ENCODE measurements at places on chromosomes 3 and 15. TPM values are rescaled to one million over a fixed set of nuclear protein-coding genes. Genes with fewer than 3 reads are reported as not detected.

DNA sequence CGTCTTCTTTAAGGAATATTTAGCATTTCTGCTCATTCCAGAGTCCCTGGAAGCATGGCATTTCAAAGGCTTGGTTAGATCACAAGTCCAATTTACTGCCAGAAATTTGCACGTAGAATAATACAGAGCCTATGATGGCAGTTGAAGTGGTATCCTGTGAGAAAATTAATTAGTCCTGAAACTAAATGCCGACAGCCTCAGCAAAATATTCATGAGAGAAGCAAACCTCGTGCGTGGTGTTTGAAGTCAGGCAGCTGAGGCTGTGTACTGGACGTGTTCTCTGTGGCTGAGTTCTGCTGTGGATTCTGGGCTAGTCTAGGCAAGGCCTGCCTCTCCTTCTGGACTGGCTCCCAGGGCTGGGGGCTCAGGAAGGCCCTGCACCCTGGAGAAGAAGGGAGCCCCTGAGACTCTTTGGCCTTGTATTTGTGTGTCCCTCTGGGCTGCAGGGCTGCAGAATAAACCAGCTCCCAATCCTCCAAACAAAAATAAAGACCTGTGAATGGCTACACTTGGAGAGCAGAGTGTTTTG, 106.6 kb downstream of the APBA2 start:
- H3K4me3 ChIP-seq = no peak overlapping the region
- no peak for DNase-seq
- H3K4me1 ChIP-seq = peaks cover 11% of the 10 kb centered on the region

DNA sequence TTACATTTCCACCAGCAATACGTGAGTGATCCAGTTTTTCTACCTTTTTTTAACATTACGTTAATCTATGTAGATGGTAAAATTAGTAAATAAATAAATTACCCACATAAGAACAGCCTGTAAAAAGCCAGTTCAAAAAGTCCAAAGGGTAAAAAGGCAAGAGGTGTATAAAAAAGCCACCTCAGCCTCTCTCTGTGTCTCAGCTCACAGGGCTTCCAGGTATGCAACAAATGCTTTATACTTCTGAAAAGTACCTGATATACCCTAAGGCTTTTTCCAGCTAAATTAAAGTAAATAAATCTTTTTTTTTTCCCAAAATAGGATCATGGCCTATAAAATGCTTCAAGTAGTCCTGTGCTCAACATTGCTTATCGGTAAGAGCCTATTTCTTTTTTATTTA, at the start of gene C3orf85:
C3orf85 (plus strand) TSS at position 197 of the 400 bp plus-strand sequence; CDS start at position 326, 129 bp downstream.
- no peak for DNase-seq
- H3K4me1 ChIP-seq = 0 out of 2 replicates have a peak, but pooled peaks cover 2% of the 10 kb centered on the region
- no peaks in the 10 kb centered on the region for H3K36me3 ChIP-seq
- no peak within 1 kb of the TSS for H3K27ac ChIP-seq
- no peaks in the 10 kb centered on the region for H3K27me3 ChIP-seq
- H3K4me3 ChIP-seq = no peak within 1 kb of the TSS

MEX3B gene
- total RNA-seq = 15.7 TPM

DNA sequence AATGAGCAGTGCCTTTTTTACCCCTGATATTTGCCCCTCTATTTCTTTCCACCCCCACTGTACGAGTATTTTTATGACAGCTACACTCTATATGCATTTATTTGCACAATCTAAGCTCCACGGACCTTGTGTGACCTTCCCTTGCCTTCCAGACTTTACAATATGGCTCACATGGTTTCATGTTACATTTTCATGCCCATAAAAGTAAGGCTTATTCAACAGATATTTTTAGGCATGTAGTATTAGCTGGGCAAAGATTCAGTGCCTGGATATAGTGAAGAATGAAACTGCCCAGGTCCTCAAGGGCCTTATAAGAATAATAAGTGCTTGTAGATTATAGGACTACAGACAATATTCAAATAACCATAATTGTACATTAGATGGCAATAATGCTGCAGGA, 481.9 kb upstream of the CNTN4 start:
- H3K27me3 ChIP-seq = no peaks in the 10 kb centered on the region
- no peak overlapping the region for H3K4me3 ChIP-seq
- H3K36me3 ChIP-seq = no peaks in the 10 kb centered on the region
- H3K27ac ChIP-seq = no peak overlapping the region
- no peak for DNase-seq

GPD1L gene
- 6.4 TPM for total RNA-seq

DNA sequence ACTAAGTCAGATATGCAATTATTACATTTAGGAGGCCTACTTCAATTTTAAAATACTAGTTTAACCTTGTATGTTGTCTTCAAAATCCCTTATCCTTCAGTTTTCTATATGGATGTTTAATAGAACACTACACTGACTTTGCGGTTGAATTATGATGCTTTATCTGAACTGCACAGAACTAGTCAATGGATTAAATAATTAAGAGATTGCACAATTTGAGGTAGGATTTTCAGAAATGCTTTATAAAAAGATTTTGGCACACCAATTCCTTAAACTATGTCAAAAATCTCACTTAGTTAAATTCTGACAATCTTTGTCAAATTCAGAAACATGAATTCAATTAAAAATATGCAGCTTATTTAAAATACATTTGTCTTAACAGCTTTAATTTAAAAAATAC, 28.1 kb downstream of the ATOSA start:
- no peak overlapping the region for H3K4me3 ChIP-seq
- H3K4me1 ChIP-seq = no peaks in the 10 kb centered on the region
- H3K36me3 ChIP-seq = no peaks in the 10 kb centered on the region
- no peaks in the 10 kb centered on the region for H3K27me3 ChIP-seq
- no peak overlapping the region for H3K27ac ChIP-seq

DHX30 gene
- 125 TPM for total RNA-seq

GRCh38 chr3:156817646-156818272, 8.4 kb upstream of the LEKR1 start:
- H3K27me3 ChIP-seq = peaks cover 79% of the 10 kb centered on the region
- no peak overlapping the region for H3K27ac ChIP-seq
- H3K4me3 ChIP-seq = peak overlapping the region; percentile 51
- DNase-seq = no peak

GRCh38 chr3:48299746-48300712, 33.4 kb downstream of the SPINK8 start:
- H3K27ac ChIP-seq = no peak overlapping the region
- no peaks in the 10 kb centered on the region for H3K36me3 ChIP-seq
- no peaks in the 10 kb centered on the region for H3K27me3 ChIP-seq
- peak overlapping the region; percentile 79 for H3K4me3 ChIP-seq

PFKFB4 gene
- total RNA-seq = 15.0 TPM

DNA sequence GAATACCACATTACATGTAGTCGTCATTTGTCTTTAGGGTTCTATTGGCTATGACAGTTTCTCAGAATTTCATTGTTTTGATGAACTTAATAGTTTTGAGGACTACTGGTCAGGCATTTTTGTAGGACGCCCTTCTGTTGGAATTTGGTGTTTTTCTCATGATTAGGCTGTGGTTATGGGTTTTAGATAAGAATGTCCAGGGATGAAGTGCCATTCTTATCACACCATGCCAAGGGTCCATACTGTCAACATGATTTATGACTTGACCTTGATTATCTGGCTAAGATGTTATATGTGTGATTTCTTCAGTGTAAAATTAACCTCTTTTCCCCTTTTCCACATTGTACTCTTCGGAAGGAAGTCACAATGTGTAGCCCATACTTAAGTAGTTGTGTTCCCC, 135.3 kb downstream of the DIPK2A start:
- no peak overlapping the region for H3K4me3 ChIP-seq
- no peak overlapping the region for H3K27ac ChIP-seq
- no peak for DNase-seq
- H3K36me3 ChIP-seq = no peaks in the 10 kb centered on the region
- peaks cover 16% of the 10 kb centered on the region for H3K4me1 ChIP-seq

DNA sequence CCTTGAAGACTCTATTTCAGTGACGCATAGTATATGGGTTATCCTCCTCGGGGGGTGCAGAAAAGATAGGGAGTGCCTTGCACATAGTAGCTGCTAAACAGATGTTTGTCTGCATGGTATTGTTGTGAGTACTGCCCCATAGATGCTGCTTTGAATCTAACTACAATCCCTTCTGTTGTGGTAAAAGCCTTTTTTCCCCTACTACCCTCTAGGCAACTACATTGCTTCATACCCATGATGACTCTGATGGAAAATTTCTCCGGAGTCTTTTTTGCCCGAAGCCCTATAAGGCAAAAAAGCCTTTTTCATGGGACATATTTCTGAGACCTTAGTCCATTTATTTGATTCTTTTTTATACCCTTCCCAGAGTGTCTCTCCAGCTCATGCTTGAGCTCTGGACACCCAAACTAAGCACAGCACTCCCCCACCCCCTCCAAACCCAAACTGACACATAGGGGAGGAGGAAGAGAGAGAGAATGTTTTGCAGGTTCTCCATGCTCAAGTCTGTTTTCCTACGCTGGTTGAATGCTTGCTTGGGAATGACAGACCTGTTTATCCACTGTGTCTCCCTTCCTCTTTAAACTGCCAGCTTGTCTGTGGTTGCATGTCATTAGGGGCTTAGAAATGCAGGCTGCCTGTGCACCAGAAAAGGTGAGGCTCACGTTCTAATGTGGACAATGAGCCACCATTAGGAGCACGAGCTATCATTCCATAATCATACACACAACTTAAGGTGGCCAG, 52.9 kb downstream of the LRTM1 start:
- no peaks in the 10 kb centered on the region for H3K4me1 ChIP-seq
- H3K27ac ChIP-seq = no peak overlapping the region
- no peaks in the 10 kb centered on the region for H3K36me3 ChIP-seq
- DNase-seq = no peak
- no peaks in the 10 kb centered on the region for H3K27me3 ChIP-seq

MYL3 gene
- not detected for total RNA-seq

MUC20 gene
- total RNA-seq = not detected

DNA sequence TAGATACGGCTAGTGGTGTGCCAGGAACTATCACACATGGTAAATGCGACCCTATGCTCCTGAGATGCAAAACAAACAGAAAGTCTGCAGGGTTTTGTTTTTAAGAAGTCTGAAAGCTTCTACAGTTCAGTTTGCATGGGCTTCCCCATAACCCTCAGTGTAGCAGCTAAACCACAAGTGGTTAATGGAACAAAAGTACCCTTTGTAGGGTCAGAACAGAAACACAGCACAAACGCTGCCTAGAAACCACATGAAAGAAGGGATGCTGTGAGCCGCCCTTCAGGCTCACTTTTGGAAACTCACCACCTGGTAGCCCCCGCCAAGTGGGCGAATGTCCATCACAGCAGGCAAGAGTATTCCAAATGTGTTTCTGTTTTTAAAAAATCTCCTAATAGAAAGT, 46.2 kb downstream of the CTDSPL start:
- H3K27me3 ChIP-seq = no peaks in the 10 kb centered on the region
- peaks cover 30% of the 10 kb centered on the region for H3K4me1 ChIP-seq

DNA sequence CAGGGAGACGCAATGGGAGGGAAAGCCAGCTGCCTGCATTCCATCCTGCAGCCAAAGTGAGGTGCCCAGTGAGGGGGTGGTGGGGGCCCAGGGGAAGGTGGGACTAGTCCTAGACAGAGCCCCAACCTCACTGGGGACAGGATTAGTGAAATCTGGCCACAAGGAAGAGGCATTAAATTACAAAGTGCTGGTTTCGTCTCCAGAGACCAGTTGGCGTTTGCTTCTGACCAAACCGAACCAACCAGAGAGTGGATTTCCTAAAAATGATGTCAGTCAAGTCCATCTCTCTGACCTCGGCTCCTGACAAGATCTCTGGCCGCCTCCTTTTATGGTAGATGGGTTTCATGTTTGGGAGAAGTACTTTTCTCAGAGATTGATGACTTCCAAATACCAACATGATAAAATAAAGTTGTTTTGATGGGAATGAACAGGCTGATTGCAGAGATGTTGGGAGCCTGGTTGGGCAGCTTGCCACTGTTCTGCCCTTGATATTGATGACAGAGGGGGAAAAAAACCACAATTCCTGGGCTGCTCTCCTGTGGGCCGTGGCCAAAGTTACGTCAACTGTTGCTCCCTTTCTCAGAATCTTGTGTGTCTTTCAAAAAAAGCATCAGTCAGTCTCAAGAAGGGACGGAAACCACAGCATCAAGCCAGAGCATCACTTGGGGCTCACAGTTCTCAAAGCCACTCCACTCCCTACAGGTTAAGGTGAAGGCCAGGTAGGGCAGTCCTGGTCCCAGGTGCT, 24.6 kb downstream of the ITGA11 start:
- no peak overlapping the region for H3K27ac ChIP-seq
- no peak overlapping the region for H3K4me3 ChIP-seq
- DNase-seq = no peak

DNA sequence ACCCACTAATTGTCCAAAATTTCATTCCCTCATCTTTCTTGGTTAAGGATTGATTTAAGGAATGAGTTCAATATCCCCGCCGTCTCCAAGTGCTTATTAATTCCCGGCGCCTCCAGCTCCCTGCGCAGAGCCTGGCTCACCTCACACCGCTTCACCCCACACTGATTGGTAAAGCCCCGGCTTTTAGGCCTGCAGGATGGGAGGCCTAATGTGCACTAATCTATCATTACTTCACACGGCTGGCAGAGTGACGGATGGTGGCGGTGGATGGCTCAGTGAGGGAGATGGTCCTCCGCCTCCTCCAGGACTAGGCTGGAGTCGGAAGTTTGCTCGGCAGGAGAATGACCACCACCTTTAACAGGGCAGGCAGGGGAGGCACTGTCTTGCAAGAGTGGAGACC, 81.7 kb downstream of the MEGF11 start:
- H3K36me3 ChIP-seq = no peaks in the 10 kb centered on the region
- no peaks in the 10 kb centered on the region for H3K27me3 ChIP-seq
- no peak overlapping the region for H3K4me3 ChIP-seq
- no peak for DNase-seq
- 0 out of 2 replicates have a peak, but pooled peaks cover 3% of the 10 kb centered on the region for H3K4me1 ChIP-seq

PAQR5 gene
- total RNA-seq = 14.5 TPM

PPP1R14D gene
- not detected for total RNA-seq

DNA sequence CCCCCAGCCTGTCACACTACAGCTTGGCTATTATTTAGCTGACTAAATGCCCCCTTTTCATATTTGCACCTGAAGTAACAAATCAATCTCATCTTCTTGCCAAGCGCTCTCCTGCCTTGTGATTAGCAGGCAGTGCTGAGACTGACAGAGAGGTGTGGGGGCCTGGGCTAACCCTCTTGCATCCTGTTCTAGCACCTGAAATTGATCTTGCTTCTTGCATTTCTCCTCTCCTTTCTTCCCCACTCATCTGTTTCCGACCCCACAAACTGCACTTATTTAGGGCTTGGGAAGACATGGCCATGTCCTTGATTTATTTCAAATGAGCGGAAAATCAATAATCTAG, 309.0 kb upstream of the PROK2 start:
- DNase-seq = no peak
- H3K27ac ChIP-seq = no peak overlapping the region
- no peaks in the 10 kb centered on the region for H3K36me3 ChIP-seq
- H3K4me3 ChIP-seq = no peak overlapping the region
- H3K27me3 ChIP-seq = no peaks in the 10 kb centered on the region
- no peaks in the 10 kb centered on the region for H3K4me1 ChIP-seq

GRCh38 chr15:25711691-25712090, 151.4 kb downstream of the ATP10A start:
- DNase-seq = no peak
- no peak overlapping the region for H3K4me3 ChIP-seq
- no peaks in the 10 kb centered on the region for H3K4me1 ChIP-seq
- no peaks in the 10 kb centered on the region for H3K27me3 ChIP-seq

SEMA3G gene
- 2.5 TPM for total RNA-seq

WNT5A gene
- total RNA-seq = 4.0 TPM

FOXB1 gene
- 4.7 TPM for total RNA-seq

FETUB gene
- not detected for total RNA-seq

GRCh38 chr3:177133860-177134815, 63.1 kb downstream of the TBL1XR1 start:
- no peak for DNase-seq
- no peak overlapping the region for H3K4me3 ChIP-seq
- H3K36me3 ChIP-seq = no peaks in the 10 kb centered on the region

CYP11A1 gene
- 3.3 TPM for total RNA-seq

Data from GM23338 (cell line).